Activated CD8-positive, alpha-beta memory T cell treated with anti-CD3 and anti-CD28 coated beads for 4 hours (primary cell): ENCODE measurements at places on chromosomes 16 and 17.

DNA sequence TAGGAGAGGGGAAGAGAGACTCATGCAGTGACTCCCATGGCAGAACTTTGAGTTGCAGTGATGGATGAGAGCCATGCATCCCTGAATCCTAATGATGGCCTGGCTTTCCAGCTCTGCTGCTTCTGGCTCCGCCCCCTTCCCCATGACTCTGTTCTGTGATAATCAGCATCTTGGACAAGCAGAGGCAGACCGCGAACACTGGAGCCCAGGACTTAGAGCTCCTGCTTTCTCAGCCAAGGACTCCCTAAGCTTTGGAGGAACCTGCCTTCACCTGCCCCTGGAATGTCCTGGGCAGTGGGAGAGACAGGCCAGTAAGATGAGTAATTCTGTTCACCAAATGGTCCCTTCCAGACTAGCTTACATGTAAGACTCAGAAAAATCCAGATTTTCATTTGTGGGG lies 12.5 kb downstream of the CCDC92B start:
- DNase-seq: no peak

- no peak for DNase-seq
These were observed 12.8 kb upstream of the DBNDD1 start for GRCh38 chr16:90031931-90032673.

DNA sequence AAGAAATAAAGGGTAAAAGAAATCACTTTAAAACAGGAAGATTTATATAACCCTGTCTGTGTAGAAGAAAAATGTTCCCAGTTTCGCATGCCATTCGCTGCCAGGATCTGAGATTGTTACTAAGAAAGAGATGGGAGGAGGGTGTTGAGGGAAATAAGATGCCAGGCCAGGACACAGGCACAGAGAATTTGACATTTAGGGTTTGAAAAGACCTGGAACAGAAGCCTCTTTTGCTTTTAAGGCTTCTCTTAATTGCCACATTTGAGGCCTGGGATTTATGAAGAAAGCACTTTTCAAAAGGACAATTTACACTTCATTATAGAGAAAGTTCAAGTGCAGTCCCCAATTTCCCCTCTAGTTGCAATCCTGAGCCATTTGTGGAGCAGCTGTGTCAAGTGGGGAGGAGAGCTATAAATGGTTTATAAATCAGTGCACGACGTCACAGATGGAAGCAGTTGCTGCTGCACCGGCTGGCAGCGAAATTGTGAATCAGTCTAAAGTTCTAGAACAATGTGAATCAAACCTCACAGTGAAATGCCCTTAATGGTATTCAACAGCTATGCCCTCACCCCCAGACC lies 26.5 kb upstream of the C16orf87 start:
- no peak for DNase-seq

DNA sequence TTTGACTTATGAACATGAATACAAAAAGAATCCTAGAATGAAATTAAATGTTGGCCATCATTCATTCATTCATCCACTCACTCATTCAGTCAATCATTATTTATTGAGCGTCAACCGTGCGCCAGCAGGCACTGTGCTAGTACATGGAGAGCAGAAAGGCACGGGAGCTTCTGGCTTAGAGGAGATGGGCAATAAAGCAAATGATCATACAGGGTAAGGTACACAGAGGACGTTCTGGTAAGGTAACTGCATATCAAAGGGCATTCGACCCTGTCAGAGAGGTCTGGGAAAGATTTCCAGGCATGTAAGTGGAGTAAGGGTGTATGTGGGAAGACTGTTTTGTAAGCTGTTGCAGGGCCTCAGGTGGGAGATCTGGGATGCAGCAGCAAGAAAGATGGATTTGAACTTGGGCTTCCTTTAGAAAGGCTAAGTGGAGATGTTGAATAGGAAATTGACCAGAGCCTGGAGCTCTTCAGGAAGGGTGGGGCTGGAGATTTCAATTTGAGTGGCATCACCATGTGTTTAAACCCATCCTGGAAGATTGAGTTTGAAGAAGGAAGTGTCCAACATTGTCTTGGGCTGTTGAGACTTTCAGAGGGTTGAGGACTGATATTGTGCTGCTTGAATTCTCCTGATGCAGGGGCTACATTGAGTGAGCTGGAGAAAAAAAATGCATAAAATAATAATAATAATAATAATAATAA lies 2.8 kb upstream of the MSI2 start:
- DNase-seq: no peak

DNA sequence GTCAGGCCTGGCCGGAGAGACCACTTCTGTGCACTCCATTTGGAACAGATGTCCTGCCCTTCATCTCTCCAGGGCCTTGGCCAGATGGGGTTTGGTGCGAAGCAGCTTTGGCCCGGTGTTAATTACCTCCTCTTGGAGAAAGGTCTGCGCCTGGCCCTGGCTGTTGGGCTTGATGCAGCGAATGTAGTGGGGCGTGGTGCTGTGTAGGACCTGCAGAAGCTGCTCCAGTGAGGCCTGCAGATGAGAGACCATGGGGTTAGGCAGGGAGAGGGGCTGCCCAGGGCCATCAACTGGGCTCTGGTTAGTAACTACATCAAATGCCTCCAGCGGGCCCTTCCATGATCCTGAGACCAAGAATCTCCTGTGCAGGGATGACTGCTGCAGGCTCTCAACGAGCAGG lies 18.7 kb downstream of the ZNHIT3 start:
- DNase-seq: no peak

DNA sequence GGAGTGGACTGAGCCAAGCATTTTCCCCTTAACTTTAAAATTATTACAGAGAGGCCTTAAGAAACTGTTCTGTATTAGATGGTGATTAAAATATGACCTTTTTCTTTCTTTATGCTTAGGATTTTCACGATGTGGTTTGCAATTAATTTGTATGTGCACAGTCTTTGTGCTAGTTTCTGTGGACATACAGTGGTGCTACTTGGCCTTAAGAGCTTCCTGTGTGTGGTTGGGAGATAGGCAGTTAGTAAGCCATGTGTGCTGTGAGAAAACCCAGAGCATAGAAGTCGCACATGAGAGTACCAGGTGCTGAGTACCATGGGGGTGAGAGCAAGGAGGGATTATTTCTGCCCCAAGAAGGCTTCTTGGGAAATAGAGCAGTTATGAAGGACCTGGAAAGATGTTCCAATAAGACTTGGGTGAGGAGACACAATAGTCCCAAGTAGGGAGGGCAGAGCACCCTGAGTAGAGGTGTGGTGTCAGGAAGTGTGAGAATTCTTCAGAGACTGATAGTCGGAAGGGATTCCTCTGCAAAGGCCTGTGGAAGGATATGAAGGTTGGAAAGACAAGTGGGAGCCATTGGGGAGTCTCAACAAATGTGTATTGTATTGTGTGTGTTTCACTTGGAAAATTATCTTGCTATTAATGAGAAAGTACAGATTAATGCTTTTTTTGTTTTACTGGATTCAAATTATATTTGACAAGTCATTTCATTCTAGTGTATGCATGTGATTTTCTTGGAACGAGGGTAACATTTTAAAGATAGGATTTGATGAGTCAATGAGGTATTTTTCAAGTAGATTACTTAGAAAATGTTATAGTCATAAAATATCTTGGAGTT lies 239.9 kb downstream of the PRKCA start:
- DNase-seq: no peak

GRCh38 chr16:52755396-52755795 lies 208.5 kb upstream of the TOX3 start:
- DNase-seq: no peak

GRCh38 chr17:13359774-13360173 lies 242.0 kb downstream of the HS3ST3A1 start:
- no peak for DNase-seq

DNA sequence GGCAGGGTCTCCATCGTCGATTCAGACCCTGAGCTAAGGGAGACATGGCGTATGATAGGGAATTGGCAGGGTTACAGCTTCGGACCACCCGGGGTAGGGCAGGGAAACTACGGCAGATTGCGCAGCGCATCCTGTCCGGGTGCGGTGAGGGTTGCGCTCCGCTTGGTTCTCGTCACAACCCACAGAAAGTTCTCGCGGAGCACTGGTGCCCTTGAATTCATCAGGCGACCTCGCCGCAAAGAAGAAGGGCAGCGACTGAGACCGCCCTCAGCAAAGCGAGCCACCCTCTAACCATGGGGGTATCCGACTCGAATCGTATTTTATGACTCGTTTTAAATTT lies 1.2 kb downstream of the HS3ST3B1 start:
- DNase-seq: no peak

DNA sequence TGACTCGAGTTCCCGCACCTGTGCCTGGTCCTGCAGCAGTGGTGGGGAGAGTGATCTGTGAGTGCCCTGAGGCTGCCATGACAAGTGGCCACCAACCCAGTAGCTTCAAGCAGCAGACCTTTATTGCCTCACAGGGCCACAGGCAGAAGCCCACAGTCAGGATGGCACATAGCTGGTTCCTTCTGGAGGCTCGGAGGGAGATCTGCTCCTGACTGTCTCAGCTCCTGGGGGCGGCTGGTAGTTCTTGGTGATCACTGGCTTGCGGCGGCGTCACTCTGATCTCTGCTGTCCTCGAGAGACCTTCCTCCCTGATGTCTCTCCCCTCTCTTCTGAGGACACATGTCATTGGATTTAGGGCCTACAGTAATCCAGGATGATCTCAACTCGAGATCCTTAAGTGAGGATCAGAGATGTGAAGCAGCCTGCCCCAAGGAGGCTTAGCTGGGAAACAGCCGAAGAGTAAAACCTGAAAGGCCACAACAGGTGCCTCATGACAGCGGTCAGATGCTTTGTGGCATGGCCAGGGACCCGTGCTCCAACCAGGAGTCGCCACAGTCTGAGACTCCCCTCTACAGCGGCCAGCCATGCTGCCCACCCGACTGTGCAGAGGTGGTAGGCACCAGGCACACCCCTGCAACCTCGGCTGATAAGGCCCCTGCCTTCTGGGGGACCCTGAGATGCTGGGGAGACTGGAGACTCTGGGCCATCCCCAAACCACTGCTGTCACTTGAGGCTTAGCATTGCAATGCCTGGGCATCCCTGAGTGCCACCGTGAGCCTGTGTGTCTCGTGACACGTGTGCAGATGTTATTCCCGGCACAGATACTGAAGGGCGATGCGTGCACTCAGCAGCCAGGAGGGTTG lies 30.0 kb upstream of the SLC38A10 start:
- no peak for DNase-seq

DNA sequence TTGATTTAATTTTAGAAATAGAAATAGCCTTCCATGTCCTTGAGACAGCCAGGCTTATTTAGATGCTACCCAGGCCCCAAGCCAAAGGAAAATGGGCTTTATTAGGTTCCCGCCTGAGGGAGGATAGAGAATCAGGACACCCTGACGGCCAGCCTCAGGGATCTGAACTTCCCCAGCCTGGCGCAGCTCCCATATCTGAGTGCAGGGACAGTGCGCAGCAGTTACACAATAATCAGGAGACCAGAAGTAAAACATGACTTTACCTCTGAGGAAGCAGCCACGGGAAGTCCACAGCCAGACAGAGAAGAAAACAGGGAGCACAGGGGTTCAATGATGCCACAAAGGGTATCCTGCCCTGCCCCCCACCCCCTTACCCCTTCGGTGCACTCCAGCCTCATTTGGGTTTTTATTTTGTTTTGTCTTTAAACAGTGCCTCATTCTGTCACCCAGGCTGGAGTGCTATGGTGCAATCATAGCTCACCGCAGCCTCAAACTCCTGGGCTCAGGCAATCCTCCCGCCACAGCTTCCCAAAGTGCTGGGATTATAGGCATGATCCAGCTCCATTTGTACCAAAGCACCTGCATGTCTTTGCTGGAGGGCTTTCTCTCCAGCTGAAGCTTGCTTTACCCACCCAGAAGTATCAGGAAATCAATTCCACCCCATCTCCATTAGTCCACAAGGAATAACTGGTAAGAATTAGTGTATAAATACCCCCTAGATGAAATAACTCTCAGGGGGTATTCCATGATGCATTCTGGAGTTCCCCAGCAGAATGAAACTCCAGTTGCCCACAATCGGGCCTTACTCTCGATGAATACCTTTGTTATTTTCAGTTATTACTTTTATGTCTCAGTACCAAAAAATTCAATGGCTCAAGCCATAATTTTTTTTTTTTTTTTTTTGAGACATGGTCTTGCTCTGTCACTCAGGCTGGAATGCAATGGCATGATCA lies 21.9 kb downstream of the ORC6 start:
- no peak for DNase-seq

DNA sequence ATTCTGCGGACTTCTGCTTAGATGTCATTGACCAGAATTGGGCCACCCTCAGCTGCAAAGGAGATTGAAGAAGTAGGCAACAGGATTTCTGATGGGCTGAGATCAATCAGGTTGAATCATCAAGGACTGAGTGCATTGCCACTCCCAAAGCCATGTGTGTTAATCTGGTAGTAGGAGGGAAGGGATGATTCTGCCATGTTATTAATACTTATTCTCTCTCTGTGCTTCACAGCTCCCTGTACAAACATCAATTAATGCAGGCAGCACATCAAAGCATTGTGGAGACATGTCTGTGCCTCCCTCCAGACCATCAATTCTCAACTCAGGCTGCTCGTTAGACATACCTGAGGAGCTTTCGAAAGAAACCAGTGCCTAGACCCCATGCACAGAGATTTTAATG lies 11.6 kb downstream of the LRRC3C start:
- no peak for DNase-seq

DNA sequence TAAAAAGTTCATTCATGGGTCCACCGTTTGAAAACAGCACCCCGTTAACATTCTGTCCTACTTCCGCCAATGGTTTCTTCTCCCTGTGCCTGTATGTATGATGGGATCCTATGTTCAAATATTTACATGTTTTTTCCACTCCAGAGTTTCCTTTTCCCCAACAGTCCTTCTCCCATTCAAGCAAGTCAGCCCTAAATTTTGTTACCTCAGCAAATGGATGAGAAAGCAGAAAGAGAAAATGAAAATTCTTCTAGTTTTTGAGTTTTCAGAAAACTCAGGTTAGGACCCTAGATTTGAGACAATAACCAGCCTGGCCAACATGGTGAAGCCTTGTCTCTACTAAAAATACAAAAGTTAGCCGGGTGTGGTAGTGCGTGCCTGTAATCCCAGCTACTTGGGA lies 3.5 kb upstream of the ERN2 start:
- DNase-seq: no peak

- no peak for DNase-seq
These were observed 63.5 kb downstream of the SRCIN1 start for GRCh38 chr17:38542286-38542685.

DNA sequence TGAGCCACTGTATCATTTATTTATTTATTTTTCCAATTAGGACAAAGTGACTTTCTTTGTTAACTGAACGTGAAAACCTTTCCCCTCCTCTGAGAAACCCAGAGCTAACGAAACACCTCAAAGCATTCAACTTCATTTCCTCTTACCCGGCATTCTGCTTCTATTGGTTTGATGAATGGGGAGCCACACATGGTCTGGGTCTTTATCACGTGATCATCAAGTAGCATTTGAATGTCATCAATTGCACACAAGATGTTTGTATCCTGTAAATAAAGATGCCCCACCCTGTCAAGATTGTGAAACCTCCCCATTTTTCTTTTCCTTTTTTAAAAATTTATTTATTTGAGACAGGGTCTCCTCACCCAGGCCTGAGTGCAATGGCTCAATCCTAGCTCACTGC lies 80.1 kb downstream of the DNAH3 start:
- no peak for DNase-seq

DNA sequence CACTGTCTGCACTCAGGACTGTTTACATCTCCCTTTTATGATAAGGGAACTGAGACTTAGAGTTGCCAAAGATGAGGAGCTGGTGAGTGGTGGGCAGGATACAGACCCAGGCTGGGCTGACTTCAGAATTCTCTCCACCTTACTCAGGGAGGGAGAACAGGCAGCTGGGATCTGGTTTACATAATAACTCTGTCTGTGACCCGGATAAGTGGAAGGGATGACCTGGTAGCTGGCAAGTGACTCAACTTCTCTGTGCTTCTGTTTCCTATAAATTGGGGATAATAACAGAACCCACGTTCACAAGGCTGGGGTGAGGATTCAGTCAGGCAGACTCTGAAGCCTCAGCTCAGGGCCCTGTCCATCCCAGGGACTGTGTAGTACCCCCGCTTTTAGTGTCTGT lies 2.6 kb downstream of the SNX20 start:
- DNase-seq: no peak
